ENCODE measurements at places on chromosomes 16 and 17.

- no peak for DNase-seq
Measured at GRCh38 chr16:57795431-57795878, 6.8 kb downstream of the KIFC3 start.

GRCh38 chr16:14303182-14303618 lies 232.1 kb downstream of the MRTFB start:
- no peak for DNase-seq

DNA sequence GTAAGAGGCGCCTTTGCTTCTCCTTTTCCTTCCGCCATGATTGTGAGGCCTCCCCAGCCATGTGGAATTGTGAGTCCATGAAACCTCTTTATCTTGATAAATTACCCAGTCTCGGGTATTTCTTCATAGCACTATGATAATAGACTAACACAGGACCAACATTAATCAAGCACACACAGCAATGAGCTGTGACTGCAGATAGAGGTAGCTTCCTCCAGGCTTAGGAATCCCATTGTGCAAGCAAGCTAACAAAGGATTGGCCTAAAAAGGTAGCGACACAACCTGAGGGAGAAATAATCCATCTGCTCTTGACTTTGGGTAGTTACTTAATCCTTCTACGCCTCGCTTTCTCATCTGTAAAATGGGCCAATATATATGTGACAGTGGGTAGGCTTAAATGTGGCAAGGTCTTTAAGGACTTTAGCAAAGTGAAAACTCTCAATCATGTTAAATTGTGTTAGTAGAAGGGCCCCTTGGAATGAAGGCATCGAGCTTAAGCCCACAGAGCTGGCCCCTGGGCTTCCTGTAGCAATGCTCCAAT lies 393.6 kb downstream of the SOX9 start:
- no peak for DNase-seq

GRCh38 chr17:66831383-66832210 lies 3.3 kb upstream of the CACNG5 start:
- DNase-seq: no peak

GRCh38 chr17:27496005-27496404 lies 39.8 kb downstream of the KSR1 start:
- DNase-seq: no peak

- DNase-seq: no peak
Measured at GRCh38 chr17:79984045-79984840, 51.4 kb downstream of the TBC1D16 start.

GRCh38 chr17:58153671-58154070 lies 5.5 kb downstream of the OR4D1 start:
- DNase-seq: no peak

GRCh38 chr17:74635418-74635817 lies 11.9 kb upstream of the CD300E start:
- no peak for DNase-seq

- no peak for DNase-seq
Measured at GRCh38 chr17:45104029-45104428, 28.3 kb downstream of the PLCD3 start.

DNA sequence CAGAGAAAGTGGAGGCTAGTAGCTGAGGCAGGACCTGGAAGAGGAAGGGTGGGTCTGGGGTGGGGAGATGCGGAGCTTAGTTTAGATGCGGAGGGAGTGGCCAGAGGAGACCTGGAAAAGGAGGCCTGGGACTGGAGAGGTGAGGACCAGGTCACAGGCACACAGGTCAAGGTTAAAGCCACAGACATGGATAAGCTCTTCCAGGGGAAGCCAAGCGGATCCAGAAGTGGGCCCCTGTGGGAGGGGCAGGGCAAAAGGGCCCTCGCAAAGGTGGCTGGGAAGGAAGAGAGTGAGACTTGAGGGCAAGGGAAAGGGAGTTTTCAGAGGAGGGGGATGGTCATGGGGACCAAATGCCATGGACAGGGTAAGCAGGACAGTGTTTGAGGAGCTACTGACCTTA lies 13.9 kb upstream of the MLLT6 start:
- no peak for DNase-seq

DNA sequence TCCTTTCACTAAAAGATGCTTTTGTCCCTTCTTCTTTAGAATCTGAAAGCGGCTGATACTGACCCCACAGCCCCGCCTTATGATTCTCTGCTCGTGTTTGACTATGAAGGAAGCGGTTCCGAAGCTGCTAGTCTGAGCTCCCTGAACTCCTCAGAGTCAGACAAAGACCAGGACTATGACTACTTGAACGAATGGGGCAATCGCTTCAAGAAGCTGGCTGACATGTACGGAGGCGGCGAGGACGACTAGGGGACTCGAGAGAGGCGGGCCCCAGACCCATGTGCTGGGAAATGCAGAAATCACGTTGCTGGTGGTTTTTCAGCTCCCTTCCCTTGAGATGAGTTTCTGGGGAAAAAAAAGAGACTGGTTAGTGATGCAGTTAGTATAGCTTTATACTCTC lies 10.1 kb upstream of the TANGO6 start:
- no peak for DNase-seq

DNA sequence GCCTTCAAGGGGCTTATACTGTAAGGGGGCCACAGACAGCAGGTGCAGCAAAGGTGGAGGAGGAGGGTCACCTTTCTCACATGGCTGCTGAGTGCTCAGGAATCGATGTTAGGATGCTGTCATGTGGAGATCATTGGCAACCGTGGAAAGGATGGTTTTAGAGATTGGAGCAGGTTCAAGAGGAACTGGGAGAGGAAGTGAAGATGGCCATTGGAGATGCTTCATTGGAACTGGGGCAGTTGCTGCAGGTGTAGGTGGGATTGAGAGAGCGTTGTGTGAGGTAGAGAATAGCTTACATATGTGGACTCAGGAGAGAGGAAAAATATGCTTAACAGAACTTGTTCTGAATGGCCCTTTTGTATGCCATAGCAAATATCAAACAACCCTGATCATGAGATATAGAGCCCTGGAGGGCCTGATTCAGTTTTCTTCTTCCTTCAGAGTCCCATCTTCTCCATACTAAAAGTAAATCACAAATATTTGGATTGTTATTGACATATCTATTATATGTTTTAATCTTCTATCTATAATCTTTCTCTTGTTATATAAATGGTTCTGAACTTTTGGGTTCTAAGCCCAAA lies 40.8 kb downstream of the LDHD start:
- no peak for DNase-seq

- no peak for DNase-seq
Measured at GRCh38 chr17:67830440-67830839, 5.1 kb downstream of the BPTF start.

DNA sequence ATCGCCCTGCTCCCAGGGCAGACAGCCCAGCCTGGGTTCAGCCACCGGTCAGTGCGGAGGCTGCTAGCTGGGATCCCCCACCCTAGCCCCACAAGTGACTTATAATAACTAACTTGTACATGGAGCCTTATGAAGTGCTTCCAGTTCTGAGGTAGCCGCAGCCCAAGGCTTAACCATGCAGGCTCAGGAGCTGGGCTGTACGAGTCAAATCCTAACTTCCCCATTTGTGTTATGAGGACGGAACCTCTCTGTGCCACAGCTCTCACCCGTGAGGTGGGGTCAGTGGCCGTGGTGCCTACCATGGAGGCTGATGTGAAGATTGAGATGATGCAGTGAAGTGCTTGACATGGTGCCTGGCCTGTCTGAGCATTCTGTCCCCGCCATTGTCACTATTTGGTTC lies 27.8 kb upstream of the GOSR2 start:
- no peak for DNase-seq

- peak; percentile 35 for DNase-seq
Measured at GRCh38 chr17:7888184-7888920, at the start of gene CHD3. CHD3 (plus strand) TSS chr17:7888789; CDS start chr17:7889001, 212 bp downstream.

- no peak for DNase-seq
Measured at GRCh38 chr17:50882851-50883250, 16.7 kb upstream of the TOB1 start.

DNA sequence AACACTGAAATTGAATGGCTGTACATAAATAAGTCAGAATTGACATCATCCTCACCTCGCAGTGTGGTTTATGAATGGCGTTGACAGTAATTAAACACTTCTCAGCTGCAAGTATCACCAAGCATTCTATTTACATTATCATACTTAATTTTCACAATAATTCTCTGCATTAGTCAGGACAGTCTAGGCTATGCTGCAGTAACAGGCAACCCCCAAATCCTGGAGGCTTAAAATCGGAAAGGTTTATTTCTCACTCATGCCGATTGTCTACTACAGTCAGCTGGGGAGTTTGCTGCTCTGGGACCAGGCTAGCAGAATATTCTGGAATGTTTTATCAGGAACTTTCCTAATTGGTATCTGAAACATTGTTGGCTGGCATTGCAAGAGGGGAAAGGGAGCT lies 493.2 kb upstream of the ERCC4 start:
- DNase-seq: no peak

DNA sequence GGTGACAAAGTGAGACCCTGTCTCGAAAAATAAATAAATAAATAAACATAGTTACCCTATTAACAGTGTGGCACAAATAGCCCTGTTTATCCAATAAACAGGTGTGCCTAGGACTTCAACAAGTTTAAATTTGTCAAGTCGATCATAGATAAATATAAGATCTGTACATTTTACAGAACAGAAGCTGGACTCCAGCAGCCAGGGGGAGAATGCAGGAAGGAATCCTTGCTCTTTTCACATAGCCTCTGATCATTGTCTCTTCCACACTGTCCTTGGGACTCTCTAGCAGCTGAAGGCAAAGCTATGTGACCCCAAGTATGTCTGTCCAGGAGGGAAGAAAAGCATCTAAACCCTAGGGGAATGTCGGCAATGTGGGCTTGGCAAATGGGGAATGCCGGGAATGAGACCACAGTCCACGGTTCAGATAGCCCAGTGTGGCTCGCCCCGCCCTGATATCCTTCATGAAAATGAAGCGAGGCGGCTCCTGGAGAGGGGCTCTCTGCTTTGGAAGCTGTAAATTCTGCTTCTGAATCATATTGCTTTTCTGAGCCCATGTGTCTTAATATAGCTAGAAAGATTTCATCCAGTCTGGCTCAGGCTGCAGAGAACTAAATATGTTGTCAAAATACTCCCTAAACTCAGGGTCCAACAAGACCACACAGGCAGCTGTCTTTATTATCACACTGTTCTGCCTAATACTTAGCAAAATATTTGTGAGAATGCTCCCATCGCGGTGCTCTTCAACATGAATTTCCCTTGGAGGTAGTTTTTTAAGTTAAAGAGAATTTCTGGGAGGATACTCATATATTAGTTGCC lies 24.9 kb upstream of the GRB2 start:
- no peak for DNase-seq

GRCh38 chr17:29225396-29225795 lies 21.3 kb upstream of the CRYBA1 start:
- no peak for DNase-seq

GRCh38 chr17:49132699-49133364 lies at the start of gene B4GALNT2:
B4GALNT2 (plus strand) TSS chr17:49132769; CDS start chr17:49132793, 24 bp downstream.
- DNase-seq: no peak

DNA sequence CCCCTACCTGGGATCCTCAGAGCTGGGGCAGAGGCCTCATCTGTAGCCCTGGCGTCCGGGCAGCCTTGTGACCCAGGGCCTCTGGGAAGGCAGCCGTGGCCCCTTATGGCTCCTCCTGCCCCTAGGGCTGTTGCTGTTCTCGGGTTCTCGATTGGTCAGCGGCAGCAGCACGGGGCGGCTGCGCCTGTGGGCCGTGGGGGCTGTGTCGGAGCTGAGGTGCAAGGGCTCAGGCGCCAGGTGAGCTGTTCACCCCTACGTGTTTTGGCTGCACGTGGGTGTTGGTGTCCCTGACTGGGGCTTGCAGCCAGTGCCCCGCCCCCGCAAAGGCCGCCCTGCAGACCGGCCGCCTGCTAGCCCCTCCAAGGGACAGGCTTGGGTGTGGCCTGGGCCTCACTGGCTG lies 5.8 kb upstream of the RHOT2 start:
- DNase-seq: no peak

- DNase-seq: no peak
Measured at GRCh38 chr16:886802-887731, 83.7 kb downstream of the LMF1 start.

GRCh38 chr17:73571511-73572130 lies 72.6 kb downstream of the SDK2 start:
- DNase-seq: no peak

DNA sequence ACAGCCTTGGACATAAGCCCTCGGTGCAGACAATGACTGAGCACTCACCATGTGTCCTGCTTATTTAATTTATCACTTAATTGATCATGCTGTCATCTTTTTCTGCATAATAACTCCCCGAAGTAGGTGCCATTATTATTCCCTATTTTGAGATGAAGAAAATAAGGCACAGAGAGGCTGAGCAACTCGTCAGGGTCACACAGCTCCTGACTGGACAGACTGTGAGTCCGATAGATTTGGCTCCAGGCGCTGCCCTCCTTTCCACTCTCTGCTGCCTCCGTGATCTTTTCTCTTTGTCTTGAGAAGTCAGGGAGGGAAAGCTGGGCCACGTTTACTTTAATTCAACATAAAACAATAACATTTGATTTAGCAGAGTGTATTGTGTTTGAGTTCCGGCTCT lies 19.0 kb upstream of the N4BP1 start:
- no peak for DNase-seq

- DNase-seq: no peak
Measured at GRCh38 chr17:66354981-66355380, 52.6 kb downstream of the PRKCA start.

DNA sequence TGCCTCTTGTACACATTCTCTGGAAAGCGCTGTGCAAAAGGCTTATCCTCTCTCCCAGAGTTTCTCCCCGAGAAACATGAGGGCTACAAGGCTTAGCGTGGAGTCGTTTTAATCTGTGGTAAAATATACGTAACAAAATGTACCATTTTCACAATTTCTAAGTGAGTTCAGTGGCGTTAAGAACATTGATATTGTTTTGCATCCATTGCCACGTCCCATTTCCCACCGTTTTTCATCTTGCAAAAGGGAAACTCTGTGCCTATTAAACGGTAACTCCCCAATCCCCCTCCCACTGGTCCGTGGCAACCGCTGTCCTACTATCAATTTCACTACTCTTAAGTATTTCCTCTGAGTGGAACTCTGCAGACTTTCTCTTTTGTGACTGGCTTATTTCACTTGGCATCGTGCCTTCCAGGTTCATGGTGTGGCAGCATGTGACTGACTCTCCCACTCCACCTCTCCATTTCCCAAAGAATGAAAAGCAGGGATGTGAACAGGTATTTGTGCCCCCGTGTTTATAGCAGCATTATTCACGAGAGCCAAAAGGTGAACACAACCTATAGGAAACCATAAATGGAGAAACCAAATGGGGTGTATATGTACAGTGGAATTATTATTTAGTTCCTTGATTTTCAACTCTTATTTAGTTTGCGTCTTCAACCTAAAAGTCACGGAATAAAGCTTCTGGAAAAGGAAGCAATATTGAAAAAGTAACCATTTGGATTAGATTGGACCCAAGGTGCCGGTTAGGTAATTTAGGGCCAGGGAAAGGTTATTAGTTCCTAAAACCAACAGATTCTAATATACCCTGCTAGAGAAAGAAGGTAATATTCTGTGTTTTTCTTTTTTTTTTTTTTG lies 1.1 kb upstream of the USP32 start:
- DNase-seq: no peak

DNA sequence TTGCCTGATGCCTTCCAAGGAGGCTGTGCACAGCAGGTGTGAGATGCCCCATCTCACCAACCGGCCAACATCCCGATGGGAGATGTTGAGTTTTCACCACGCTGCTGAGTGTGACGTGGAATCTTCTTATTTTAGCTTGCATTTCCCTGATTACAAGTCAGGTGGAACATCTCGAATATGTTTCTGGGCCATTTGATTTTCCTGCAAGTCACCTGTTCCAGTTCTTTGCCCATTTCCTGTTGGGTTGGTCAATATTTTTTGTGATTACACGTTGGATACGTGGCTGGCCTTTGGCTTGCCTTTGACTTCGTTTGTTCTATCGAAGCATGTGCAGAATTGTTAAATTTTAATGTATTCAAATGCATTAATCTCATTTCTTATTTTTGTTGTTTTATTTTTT lies 8.3 kb upstream of the CDH15 start:
- no peak for DNase-seq

- DNase-seq: no peak
Measured at GRCh38 chr17:37820995-37821713, 76.3 kb upstream of the HNF1B start.

Measured in activated CD4-positive, alpha-beta T cell treated with anti-CD3 and anti-CD28 coated beads for 1 hour (primary cell).